ENCODE measurements at places on chromosomes 3 and 15.

DNA sequence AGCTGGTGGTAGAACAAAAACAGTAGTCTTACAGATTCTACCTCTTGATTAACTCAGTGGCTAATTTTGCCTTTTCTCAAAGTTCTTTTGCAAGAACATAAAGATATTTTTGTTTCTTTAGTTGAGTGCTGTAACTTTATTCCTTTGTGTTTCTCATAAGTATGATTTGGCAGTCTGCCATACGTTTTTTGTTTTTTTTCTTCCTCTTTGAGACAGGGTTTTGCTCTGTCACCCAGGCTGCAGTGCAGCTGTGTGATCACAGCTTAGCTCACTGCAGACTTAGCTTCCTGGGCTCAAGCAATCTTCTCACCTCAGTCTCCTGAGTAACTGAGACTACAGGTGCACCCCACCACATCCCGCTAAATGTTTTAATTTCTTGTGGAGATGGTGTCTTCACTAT is 22.4 kb downstream of the B3GNT5 start:
- no peak for DNase-seq

GRCh38 chr3:66644549-66644948 is 143.7 kb upstream of the LRIG1 start:
- DNase-seq: no peak

DNA sequence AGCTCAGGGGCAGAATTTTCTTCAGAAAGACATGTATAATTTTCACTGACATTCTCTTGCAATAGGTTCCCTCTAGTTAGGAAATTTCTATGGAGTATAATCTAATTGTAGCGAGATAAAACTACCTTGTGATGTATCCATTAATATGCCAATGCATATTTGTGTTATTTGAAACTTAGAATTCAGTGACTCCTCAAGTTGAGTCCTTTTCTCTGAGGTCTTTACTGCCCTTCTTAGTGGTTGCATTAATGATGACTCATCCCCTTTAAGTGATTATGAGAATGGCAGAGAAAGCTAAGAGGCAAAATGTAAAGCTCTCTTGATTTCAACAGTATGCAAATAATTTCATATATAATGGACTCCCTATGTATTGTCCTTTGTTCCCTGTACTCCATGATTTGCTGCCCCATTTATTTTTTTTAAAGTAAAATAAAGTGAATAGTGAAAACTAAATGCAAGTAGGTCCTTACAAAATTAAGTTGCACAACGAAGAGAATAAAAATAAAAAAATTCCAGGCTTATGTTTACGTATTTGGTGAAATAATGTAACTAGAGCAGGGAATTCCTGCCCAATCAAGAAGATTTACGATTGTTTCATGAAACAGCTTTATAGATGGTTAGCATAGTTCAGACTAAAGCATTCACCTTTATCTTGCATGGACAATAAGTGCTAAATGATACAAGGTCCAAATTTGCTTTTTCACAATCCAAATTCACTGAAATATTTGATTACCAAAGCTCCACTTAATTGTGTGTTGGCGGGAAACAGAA is 78.1 kb downstream of the ZPLD1 start:
- no peak for DNase-seq

- no peak for DNase-seq
Observed at GRCh38 chr15:93466380-93466779, 377.4 kb upstream of the RGMA start.

DNA sequence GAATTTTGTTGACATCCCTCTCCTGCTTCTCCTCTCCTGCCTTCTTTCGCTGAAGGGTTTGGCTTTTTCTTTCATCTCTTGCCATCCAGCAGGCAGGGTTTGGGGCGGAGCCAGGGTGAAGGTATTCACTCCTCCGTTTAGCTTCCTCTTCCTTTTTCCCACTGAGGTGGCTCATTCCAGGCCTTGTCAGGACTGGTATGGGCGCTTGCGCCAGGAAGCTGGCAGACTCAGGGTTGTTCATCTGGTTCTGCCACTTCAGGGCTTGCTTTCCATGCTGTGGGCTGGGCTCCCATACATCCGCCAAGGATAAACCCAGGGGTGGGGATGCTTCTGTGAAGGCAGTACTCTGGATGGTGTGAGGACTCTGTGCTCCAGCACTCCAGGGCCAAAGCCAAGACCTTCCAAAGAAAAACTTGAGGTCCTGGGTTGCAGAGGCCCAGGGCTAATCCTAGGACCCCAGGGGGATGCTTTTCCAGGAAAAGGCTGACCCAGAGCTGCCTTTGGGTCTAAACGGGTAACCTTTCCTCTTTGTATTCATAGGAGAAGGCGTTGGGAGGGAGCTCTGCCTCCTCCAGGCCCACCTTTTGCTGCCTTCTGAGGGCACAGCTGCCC is 7.7 kb upstream of the AMOTL2 start:
- DNase-seq: no peak

DNA sequence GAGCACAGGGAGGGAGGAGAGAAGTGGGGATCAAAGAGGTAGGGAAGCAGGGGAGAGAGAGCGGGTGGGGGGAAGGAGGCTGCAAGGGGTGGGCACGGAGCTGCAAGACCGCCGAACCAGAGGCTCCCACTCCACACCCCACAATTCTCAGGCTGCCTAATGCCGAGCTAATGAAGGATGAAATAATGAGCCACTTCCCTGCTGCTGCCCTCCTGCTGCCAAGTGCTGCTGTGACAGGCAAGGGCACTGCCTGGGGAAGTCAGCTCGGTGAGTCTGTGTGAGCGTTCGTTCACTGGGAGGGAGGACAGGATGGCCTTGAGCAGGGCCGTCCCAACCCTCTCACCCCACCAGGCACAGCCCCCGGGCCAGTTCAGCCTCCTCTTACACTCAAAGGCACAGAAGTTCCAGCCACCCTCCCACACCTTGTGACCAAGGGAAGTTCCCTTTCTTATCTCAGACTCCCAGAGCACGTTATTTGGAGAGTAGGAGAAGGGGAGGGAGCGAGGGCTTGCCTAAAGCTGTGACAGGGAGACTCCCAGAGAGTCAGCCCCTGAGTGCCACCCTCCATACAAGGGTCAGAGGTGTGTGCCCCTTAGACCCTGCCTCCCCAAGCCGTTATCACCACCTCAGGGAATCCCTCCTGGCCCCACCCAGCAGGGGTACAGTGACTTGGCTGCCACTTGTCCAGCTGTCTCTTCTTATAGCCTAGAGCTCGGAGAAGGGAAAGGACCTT is 12.4 kb downstream of the GLYCTK start:
- no peak for DNase-seq

DNA sequence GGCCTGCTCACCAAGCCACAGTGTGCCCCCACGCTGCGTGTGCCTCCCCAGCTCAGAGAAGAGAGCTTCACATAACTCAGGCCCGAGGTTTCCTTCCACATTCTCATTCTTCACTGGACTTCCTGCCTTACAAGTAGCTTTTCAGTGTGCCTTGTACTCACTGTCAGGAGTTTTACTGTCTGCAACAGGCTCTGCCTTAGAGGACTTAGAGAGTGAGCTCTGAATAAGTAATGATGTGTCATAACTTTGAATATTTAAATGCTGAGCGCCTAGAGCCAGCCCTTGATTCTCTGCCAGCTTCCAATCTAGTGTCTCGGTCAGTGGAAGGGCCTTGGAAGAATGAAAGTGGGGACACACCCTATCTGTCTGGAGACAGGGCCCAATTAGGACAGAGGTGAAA is 41.8 kb downstream of the ITGB5 start:
- no peak for DNase-seq

GRCh38 chr3:173402656-173403055 is 5.1 kb downstream of the NLGN1 start:
- no peak for DNase-seq

DNA sequence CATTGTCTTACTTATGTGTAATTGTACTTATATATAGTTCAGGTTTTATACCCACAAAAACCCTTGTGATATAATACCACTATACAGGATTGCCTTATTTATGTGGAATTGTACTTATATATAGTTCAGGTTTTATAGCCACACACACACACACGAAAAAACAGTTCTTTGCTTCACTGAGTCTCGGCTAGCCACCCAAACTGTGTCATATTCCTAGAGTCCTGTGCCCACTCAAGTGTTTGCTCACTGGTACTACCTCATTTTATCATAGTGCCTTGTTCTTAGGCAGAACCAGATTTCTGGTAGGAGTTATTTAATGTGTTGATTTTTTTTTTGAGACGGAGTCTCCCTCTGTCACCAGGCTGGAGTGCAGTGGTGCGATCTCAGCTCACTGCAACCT is 12.5 kb downstream of the RASA2 start:
- DNase-seq: no peak

DNA sequence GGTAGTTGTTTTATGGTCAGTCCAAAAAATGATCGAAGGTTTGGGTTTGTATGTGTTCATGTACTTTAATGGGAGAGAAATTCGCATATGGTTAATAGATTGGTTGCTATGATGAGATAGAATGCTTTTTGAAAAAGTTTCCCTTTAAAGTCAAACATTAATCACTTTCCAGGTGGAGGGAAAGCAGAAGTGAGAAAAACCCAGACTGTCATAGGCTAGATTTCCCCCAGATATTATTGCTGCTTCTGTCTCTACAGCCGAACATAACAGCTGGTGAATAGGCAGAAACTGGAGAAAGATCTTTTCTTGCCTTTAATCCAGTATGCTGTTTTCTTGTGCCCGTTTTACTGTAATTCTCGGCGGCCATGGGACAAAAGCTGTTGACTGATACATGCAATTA is 287.6 kb downstream of the SOX2 start:
- no peak for DNase-seq

GRCh38 chr3:50297384-50297775 is 1.8 kb downstream of the HYAL3 start:
- no peak for DNase-seq

GRCh38 chr15:76963596-76963995 is 31.3 kb upstream of the PSTPIP1 start:
- no peak for DNase-seq

- no peak for DNase-seq
Observed at GRCh38 chr15:39744334-39745103, 38.1 kb downstream of the FSIP1 start.

DNA sequence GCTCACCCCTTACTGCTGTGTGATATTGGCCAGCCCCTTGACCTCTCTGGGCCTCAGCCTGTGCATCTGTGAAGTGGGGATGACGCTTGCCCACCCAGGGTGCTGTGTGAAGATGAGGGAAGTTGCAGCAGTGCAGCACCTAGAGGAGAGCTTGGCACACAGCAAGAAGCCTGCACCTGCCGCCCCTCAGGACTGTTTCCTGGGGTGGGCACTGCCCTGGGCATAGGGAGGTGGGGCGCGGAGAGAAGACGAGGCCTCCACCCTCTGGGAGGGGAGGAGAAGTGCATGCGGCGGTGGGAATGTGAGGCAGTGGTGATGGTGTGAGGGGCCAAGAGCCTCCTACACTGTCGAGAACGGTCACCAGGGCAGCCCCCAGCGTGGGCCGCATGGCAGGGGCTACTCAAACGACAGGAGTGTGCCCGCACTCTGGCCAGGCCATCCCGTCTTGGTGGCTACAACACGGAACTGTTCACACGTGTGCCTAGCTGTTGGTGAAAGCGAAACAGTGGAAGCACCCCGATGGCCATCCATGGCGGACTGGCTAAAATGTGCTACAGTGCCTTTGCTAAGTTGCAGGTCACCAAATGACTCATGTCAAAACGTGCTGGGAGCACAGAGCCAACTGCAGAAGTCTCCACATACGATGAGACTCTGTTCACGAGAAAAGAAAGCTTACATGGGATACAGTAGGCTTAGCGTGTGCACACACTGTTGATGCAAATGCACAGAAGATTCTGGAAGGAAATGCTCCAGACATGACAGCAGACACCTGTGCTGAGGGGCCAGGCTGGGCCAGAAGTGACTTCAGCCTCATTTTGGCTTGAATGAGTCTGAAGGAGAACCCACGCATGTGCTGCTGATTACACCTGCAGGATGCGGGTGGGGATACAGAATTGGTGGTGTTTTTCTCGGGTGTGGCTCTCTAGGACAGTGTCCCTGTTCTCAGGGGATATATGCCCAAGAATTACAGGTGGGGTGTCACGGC is 40.4 kb upstream of the IQSEC1 start:
- no peak for DNase-seq

DNA sequence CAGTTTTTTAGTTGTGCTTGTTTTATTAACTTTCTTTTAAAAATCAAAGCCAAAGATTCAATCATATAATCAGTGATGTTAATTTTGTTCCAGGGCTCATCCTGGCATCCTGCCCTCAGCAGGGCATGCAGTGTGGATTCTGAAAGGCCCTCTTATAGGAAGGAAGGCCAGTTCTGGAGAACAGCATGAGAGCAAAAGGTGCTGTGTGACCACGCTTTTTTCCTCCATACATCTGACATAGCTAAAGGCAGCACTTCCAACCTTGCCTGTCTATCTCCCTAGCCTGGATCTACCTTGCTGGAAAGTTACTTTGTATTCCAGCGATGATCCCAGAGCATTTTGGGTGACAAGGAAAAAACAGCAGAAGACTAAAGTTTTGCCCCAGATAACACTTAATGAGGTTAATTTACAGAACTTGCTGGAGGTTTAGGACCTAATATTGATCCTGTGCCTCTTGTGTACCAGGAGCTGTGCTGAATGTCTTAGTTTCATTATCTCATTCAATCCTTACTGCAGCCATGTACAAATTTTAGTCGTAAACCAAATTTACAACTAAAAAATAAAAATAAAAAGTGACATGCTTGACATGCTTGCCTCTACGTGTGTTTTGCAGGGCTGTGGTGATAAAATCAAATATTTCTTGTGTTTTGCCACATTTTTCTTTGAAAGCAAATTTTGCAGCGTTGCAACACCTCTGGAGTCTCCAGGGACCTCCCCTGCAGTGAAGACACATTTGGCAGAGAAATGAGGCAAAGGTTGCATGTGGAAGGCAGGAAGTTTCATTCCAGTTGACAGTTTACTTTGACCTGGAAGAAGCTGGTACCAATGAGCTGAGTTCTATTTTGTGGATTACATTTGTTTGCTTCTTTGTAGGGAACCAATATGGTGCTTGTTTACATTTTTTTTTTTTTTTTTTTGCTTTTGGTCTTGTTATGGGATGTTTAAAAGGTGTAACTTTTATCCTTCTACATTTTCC is 13.2 kb downstream of the IL1RAP start:
- no peak for DNase-seq

- no peak for DNase-seq
Observed at GRCh38 chr3:15467227-15468181, 40.1 kb downstream of the EAF1 start.

- no peak for DNase-seq
Observed at GRCh38 chr3:124395162-124395561, 335.1 kb upstream of the UMPS start.

GRCh38 chr15:93048759-93049161 is 40.3 kb downstream of the RGMA start:
- DNase-seq: no peak

GRCh38 chr15:65305776-65306175 is 1.3 kb downstream of the RNU5B-1 start:
- DNase-seq: no peak

DNA sequence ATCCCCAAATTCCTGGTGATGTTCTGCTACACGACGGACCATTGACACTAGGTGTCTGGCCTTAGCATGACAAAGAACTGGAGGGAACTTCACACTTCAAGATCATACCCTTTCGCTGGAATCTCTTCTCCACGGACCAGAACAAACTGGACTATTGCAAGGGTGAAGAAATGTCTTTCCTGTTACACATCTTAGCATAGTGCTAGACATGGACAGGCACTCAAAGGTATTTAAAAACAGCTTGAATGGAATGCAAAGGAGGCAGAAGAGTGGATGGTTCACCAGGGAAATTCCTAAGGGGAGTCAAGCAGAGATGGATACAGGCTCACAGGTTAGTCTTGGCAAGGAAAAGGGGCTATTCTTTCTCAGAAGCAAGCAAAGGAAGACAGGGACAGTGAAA is 33.5 kb upstream of the PDZRN3 start:
- DNase-seq: no peak

GRCh38 chr3:25096536-25096935 is 331.5 kb upstream of the RARB start:
- DNase-seq: no peak

All from activated T-helper 9 cell treated with anti-CD3 and anti-CD28 coated beads, Interleukin-2, amount 50 U/mL, for 16 hours (primary cell).